ENCODE measurements at places on chromosomes 7 and 10.

GRCh38 chr10:131312478-131312836 is 936 bp upstream of the TCERG1L start:
- DNase-seq: no peak

DNA sequence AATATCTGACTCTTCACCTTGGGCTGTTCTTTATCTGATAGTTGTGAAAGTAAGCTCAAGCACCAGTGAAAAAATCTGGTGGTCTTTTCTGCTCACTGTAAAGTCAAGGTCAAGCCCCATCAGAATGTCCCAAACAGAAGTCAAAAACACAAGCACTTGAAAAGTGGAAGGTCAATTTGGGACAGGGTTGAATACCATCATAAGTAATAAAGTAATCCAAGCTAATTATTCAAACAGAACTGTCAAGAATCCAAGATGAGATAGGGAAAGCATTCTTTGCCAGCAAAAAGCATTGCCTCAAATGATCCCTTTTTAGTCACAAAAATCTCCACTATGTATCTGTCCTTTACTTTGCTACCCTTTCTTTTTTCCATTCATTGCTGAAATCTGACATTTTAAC is 430.1 kb upstream of the NPVF start:
- DNase-seq: no peak

DNA sequence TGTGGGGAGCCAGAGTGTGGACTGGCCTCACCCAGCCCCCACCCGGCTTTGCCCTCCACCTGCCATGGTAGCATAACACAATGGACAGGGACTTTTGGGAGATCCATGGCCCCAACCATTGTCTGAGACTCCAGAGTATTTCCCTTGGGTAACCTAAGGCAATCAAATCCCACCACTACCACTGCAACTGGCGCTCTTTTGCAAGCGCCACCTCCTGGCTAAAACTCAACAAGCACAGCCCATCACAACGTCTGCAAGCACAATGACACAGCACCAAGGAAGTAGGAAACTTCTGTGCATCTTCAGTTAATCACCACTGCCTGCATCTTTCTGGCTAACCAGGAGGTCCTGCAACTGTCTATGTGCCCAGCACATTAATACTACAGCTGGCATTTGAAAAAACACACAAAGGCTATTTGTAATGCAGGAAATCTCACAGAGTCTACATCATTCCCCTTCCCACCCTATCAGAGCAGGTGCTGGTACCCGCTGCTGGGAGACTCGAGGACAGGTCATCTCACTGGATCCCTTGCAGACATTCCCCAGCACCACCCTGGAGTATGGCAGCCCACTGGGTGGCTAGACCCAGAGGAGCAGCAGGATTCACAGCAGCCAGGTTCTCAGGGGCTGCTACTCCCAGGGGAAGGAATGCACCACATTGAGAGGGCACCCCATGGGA is 27.7 kb downstream of the ANKRD26 start:
- no peak for DNase-seq

- DNase-seq: no peak
These were observed 58.1 kb downstream of the ENO4 start for GRCh38 chr10:116907245-116907987.

DNA sequence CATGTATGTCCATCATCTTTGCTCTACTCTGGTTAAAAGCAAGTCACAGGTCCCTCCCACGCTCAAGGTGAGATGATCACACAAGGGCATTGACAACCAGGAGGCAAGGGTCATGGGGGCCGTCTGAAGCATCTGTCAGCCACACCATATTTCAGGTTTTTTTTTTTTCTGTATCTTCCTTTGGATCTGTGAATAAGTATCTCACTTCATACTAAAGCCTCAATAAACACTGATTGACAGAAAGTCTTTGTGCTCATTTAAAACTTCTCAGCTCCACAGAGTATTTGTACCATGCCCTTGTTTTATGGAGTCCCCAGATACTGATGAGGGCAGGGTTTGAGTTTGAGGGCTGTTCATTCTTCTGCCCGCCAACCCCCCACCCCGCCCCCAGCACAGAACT is 45.0 kb downstream of the AUTS2 start:
- no peak for DNase-seq

- no peak for DNase-seq
These were observed 188.2 kb downstream of the PTPN20 start for GRCh38 chr10:47099474-47099873.

All from cortex of kidney (tissue), 1 donor.